ENCODE measurements at places on chromosomes 1 and 21. TPM values are rescaled to one million over a fixed set of nuclear protein-coding genes. Genes with fewer than 3 reads are reported as not detected.

The CYYR1 gene
- total RNA-seq = not detected

The RPE65 gene
- total RNA-seq = under 0.01 TPM

The KIF17 gene
- under 0.01 TPM for total RNA-seq

The PLA2G4A gene
- total RNA-seq = 35.2 TPM

The EVI5 gene
- total RNA-seq = 76.3 TPM

The UMODL1 gene
- total RNA-seq = not detected

The APOBEC4 gene
- total RNA-seq = not detected

The PTCH2 gene
- total RNA-seq = 0.33 TPM

The TSTD1 gene
- total RNA-seq = 6.9 TPM

The MEX3A gene
- 4.0 TPM for total RNA-seq

The OR2AK2 gene
- total RNA-seq = 0.34 TPM

The RGS8 gene
- not detected for total RNA-seq

The OPRD1 gene
- 1.7 TPM for total RNA-seq

The PLOD1 gene
- 247 TPM for total RNA-seq

The PTPN7 gene
- not detected for total RNA-seq

The CFAP141 gene
- not detected for total RNA-seq

The CFAP107 gene
- total RNA-seq = not detected

The EGLN1 gene
- total RNA-seq = 86.3 TPM

The KCNC4 gene
- total RNA-seq = 1.0 TPM
